ENCODE measurements at places on chromosomes 1 and 21. TPM values are rescaled to one million over a fixed set of nuclear protein-coding genes. Genes with fewer than 3 reads are reported as not detected.
A peak's percentile ranks its signal among the peaks of the same experiment; 100 is the strongest.

DNA sequence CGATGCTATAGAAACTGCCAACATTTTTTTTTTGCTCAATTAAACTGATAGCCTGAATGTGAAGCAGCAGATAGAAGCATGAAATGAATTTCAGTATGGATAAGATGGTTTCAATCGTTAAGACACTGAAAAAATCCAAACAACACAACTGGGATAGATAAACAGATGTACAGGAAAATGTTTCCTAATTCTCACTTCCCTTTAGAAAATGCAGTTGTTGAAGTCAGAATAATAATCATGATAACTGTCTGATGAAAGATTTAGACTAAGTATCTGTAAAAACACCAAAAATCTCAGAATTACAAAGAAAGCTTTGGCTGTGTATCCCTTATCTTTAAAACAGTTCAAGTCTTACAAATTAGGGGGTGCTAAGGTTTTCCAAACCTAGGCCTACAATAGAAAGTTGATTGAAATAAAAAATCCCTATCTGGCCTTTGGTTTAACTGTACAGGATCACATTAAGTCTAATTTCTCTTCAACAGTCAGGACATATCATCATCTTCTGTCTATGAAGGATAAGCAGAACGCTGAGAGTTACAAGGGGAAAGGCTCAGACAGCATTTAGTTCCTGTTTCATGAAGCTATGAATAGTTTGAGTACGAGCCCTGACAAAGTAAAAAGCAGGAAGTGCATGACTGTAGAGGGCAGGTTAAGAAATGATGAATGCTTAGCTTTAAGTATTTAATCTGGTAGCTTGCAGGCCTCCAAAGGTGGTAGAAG is 203.2 kb downstream of the APP start:
- no peaks in the 10 kb centered on the region for H3K27me3 ChIP-seq
- peaks cover 3% of the 10 kb centered on the region for H3K4me1 ChIP-seq
- peak overlapping the region; percentile 10 for H3K27ac ChIP-seq
- peaks cover 85% of the 10 kb centered on the region for H3K36me3 ChIP-seq
- DNase-seq: no peak

DNA sequence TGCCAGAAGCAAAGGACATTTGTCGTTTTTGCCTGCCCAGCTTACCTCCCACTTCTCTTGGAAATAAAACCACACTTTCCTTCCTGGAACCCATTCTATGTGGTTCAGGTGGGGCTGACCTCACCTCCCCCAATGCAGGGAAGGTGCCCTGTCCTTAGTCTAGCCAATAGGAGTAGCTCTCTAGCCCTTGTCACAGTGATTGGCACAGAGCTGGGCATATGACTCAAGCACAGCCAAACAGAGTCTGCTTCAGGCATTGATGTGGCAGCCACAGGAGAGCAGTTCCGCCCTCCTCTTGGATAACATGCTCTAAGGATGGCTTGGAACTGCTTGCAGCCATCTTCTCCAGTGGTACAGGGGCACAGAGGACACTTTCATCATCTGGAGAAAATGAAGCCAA is 134.0 kb downstream of the LRIG2 start:
- no peak overlapping the region for H3K4me3 ChIP-seq
- peak; percentile 60 for DNase-seq
- H3K36me3 ChIP-seq: no peaks in the 10 kb centered on the region
- H3K27ac ChIP-seq: no peak overlapping the region
- H3K4me1 ChIP-seq: peaks cover 5% of the 10 kb centered on the region

DNA sequence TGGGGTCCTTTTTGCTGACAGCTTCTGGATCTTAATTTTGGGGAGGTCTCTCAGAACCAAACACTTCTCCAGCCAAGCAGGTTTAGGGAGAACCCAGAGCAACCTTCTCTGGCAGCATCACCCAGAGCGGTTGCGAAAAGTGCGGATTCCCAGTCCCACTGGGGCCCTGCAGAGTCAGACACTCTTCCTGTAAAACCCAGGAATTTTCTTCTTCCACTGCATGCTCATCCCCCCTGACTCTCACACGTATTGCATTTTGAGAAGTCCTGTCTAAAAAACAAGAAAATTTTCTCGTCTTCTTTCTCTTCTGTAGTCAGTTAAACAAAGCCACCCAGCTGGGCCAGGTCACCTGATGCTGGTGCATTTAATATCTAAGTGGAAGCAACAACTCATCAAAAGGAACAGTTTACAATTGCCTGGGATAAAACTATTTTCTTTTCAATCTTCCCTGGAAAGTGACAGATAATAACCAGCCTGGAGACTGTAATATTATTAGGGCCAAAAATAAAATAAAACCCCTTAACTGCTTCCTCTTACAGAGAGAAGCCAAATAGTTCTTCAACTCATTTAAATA is 156.0 kb downstream of the IGSF21 start:
- H3K27ac ChIP-seq: no peak overlapping the region
- no peak overlapping the region for H3K4me3 ChIP-seq
- no peaks in the 10 kb centered on the region for H3K4me1 ChIP-seq
- no peak for DNase-seq

DNA sequence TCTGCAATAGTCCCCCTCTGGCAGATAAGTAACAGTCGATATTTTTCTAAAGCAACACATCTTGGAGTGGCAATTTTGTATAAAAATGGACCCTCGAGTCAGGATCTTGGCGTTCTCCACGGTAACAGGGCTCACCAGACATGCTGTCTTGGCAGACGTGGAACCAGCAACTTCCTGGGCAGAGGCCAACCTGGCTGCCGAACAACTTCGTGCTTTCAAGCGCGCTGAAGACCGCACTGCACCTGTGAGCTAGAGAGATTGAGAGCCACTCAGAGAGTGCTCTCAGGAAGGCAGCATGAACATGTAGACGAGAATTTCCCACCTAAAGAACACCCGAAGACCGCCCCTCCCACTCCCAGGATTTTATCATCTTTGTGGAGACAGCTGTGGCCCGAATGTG is 7.3 kb downstream of the C1orf174 start:
- H3K27ac ChIP-seq: no peak overlapping the region
- H3K36me3 ChIP-seq: peaks cover 54% of the 10 kb centered on the region
- no peak for DNase-seq
- no peak overlapping the region for H3K4me3 ChIP-seq

DNA sequence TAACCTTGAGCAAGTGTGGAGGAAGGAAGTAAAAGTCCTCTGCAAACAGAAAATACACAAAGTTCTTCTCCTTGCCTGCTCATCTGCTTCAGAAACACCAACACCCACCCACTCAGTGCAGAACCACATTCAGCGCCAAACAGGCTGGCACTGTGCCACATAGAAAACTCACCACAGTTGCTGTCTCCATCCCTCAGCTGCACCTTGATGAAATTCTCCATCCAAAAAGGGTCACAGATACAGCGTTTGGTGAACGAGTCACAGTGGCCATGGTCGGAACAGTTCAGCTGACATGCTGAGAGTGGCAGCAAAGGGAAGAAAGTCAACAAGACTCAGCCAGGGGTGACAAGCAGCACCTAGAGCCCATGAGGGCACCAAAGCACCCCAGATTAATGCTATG is 114.5 kb downstream of the KIAA0319L start:
- peaks cover 74% of the 10 kb centered on the region for H3K36me3 ChIP-seq
- no peaks in the 10 kb centered on the region for H3K27me3 ChIP-seq
- H3K4me1 ChIP-seq: peaks cover 3% of the 10 kb centered on the region
- no peak for DNase-seq
- H3K4me3 ChIP-seq: no peak overlapping the region

GRCh38 chr1:163006051-163006834 is 62.9 kb upstream of the RGS4 start:
- DNase-seq: no peak
- no peaks in the 10 kb centered on the region for H3K36me3 ChIP-seq
- H3K27me3 ChIP-seq: no peaks in the 10 kb centered on the region
- no peaks in the 10 kb centered on the region for H3K4me1 ChIP-seq
- no peak overlapping the region for H3K4me3 ChIP-seq

DNA sequence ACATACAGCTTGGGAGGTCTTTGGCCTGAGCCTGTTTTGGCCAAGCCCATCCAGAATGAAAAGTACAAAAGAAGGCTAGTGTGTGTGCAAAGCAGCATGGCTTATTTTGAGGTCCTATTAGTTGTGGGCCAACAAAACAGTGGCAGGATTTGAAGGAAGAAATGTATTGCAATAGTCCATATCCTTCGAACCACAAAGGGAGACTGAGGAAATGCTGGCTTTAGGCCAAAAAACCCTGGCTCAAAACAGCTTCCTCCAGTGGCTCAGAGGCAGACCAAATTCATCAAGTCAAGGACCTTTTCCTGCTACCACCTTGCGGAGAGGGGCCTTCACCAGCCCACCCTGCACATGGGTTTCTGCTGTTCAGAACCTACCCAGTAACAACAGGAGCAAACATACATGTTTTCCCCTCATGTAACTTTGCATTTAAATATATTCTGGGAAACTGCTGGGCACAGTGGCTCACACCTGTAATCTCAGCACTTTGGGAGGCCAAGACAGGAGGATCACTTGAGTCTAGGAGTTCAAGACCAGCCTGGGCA is 43.3 kb downstream of the VPS26C start:
- H3K27ac ChIP-seq: no peak overlapping the region
- peaks cover 70% of the 10 kb centered on the region for H3K36me3 ChIP-seq
- H3K4me1 ChIP-seq: no peaks in the 10 kb centered on the region
- no peak overlapping the region for H3K4me3 ChIP-seq

- H3K4me3 ChIP-seq: no peak overlapping the region
- DNase-seq: no peak
- no peaks in the 10 kb centered on the region for H3K27me3 ChIP-seq
- H3K36me3 ChIP-seq: peaks cover 4% of the 10 kb centered on the region
- no peaks in the 10 kb centered on the region for H3K4me1 ChIP-seq
Measured at GRCh38 chr1:180387413-180387812, 115.0 kb downstream of the ACBD6 start.

DNA sequence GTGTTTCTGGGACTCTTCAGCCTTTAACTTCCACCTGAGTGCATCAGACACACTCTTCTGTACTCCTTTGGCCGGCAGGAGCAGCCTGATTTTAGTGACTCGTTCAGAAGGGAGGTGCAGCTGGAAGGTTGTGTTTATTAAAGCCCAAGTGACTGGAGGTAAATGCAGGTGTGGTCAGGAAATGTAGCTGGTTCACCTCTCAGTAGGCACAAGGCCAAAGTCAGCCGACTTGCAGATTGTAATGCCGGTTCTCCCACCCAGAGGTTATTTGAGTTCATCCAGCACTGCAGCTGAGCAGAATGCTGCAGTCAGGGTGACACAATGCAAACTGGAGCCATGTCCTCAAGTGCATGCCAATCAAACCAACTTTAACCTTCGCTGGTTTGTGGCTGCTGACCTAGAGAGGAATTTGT is 91.5 kb downstream of the SPATA46 start:
- H3K36me3 ChIP-seq: no peaks in the 10 kb centered on the region
- H3K27me3 ChIP-seq: no peaks in the 10 kb centered on the region
- H3K27ac ChIP-seq: no peak overlapping the region
- no peak overlapping the region for H3K4me3 ChIP-seq

- H3K36me3 ChIP-seq: no peaks in the 10 kb centered on the region
- no peak for DNase-seq
- no peak overlapping the region for H3K4me3 ChIP-seq
- no peaks in the 10 kb centered on the region for H3K4me1 ChIP-seq
Measured at GRCh38 chr1:59379371-59379728, 82.5 kb downstream of the FGGY start.

DNA sequence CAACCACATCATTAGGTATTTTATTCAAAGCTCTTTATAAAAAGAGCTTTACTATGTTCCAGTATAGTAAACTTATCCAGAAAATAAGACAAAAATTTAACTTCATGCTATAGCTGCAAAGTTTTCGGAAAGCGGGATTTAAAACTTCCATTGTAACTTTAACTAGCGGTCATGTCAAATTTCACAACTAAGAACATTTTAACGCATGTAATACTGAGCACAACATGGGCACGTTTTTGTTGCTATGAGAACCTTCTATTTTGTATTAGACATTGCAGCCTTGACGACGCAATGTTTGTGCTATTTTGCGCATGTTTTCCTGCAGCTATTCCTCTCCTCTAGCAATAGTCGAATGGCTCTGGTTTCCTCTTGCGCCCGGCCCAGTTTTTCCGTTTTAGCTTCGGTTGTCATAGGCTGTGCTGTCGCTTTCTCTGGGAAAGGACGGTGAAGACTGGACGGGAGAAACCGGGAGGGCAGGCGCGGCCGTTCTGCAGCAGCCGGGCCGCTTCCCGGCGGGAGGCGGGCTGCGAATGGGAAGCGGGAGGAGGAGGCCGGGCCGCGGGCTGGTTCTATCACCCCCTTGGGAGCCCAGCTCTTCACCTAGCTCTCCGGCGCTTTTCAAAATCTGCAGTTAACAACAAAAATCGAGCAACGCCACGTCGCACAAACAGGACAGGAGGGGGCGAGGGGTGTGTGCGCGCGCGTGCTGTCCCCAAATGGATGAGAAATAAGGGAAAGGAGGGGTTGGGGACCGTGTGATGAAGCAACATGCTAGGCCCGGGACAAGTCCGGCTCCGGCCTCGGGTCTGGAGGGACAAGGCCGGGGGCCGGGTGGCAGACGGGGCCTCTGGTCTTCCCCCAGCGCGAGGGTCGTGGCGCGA is 105.3 kb upstream of the HNRNPU start:
- no peaks in the 10 kb centered on the region for H3K27me3 ChIP-seq
- DNase-seq: no peak
- H3K4me3 ChIP-seq: peak overlapping the region; percentile 82
- H3K27ac ChIP-seq: peak overlapping the region; percentile 100
- H3K4me1 ChIP-seq: peaks cover 2% of the 10 kb centered on the region

DNA sequence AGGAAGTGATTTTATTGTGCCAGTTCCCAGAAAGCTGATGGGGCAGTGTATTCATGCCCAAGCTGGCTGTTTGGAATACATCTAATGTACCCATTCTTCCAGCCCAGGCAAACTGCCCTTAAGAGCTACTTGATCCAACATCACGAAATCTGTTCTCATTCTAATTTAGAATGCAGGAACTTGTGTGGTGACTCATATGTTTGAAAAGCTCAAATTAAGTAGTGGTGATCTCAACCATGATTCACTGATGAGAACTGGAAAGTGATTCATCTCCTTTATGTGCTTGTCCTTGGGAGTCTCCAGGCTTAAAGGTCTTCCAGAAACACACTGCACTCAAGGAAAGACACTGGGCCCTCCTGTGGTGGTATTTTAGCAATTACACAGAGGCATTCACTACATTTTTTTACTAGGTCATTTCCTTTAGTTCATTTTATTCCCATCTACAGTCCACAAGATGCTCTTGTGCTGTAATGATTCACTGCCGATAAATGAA is 65.4 kb downstream of the RPE65 start:
- H3K27ac ChIP-seq: no peak overlapping the region
- no peak for DNase-seq

The LCE1C gene
- not detected for total RNA-seq

The SH3D21 gene
- total RNA-seq: 165 TPM

The PRRX1 gene
- total RNA-seq: not detected

The COL16A1 gene
- total RNA-seq: 6.9 TPM
